Smooth muscle cell of the pulmonary artery (primary cell): ENCODE measurements at places on chromosomes 6 and 20. TPM values are rescaled to one million over a fixed set of nuclear protein-coding genes. Genes with fewer than 3 reads are reported as not detected.

Gene SUMO4
- 1.2 and 1.7 TPM in 2 replicates for total RNA-seq

Gene CFAP206
- total RNA-seq: 0.50 and 0.59 TPM in 2 replicates

Gene WFDC10B
- total RNA-seq: 0.26 TPM in 1 of 2 replicates, not detected in the other

Gene SPATS1
- total RNA-seq: not detected in 2 replicates

Gene MAP1LC3A
- 28.3 and 29.1 TPM in 2 replicates for total RNA-seq

Gene MMP24
- 0.98 and 2.0 TPM in 2 replicates for total RNA-seq

Gene C20orf141
- not detected in 2 replicates for total RNA-seq

Gene SLC25A27
- total RNA-seq: 5.0 and 7.0 TPM in 2 replicates

Gene FAM184A
- total RNA-seq: 0.33 and 0.59 TPM in 2 replicates

Gene RAMACL
- 1.6 and 2.0 TPM in 2 replicates for total RNA-seq

Gene IRF4
- under 0.01 TPM in 1 of 2 replicates, not detected in the other for total RNA-seq

Gene MCHR2
- not detected in 2 replicates for total RNA-seq
